ENCODE measurements at places on chromosomes 7 and 10.

- DNase-seq, result no peak
Measured at GRCh38 chr7:66617295-66617694, 11.4 kb upstream of the KCTD7 start.

DNA sequence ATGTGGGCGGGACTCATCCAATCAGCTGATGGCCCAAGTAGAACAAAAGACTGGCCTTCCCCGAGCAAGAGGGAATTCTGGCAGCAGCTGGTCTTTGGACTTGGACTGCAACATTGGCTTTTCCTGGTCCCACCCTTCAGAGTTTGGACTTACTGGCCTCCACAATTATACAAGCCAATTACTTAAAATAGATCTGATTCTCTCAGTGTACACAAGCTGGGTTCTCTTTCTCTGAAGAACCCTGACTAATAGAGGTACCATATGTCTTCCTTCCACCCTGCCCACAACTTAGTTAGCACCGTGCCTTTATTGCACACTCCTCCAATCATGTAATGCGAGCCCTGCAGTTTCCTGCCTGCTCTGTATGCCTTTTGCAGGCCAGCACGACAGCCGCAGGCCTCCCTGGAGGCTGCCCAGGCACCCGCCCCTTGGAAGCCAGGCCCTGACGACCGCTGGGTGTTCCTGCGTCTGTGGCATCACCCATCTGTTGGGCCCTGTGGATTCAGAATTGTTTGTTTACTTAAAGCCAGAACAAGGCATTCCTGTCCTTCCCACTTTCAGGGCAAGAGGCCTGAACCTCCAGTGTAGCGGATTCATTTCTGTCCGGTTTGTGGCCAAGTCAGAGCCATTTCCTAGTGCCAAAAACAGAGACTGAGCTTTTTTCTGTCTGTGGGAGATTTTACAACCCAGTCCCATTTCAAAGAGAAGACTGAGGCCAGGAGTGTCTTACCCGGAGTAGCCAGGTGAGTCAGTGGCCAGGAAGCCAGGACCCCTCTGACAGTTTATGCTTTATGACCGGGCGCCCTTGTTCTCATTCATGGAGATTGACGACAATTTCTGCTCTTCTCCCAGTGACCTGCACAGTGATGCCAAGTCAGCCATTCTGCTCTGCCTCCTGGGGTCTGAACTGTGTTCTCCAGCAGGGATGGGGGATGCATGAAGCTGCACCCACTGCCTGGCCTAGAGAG, 968 bp upstream of the INMT start:
- DNase-seq, result peak; percentile 82

GRCh38 chr10:64449603-64450002, 928.4 kb downstream of the REEP3 start:
- no peak for DNase-seq

GRCh38 chr7:77409739-77410547, 6.2 kb downstream of the GSAP start:
- DNase-seq, result no peak

- DNase-seq, result no peak
Measured at GRCh38 chr10:63769367-63769766, 248.2 kb downstream of the REEP3 start.

- no peak for DNase-seq
Measured at GRCh38 chr10:123573236-123574108, 92.7 kb upstream of the GPR26 start.

DNA sequence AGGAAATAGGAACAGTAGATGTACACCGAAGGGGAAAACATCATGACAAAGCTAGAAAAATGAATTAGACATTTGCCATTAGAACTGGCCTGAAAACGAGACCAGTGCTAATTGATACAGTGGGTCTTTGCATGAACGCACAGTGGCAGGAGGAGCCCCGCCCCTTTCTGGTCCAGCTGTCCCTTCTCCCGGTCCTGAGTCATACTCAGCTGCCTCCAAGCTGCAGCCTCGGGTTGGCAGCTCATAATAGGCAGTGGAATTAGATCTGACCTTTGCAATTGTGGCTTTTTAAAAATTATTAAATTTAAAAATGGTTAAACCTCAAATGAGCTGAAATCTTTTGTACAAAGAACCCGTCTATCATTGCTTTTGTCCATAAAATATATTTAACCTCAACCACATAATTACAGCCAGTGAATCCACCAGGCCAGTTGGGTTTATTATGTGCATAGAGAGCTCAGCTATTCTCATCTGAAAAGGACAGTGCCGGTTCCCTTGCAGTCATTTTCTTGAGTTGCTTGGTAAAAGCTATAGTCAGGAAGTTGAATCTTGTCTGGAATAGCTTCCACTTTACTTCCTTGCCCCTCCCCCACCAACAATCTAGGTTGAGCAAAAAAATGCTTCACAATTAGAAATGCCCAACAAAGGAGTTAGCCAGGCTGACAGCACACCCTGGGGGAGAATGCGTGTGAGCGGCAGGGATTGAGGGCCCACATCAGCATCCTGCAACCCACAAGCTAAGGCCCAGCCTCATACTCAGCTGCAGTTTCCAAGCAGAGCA, 147.1 kb downstream of the BUB3 start:
- peak; percentile 32 for DNase-seq

DNA sequence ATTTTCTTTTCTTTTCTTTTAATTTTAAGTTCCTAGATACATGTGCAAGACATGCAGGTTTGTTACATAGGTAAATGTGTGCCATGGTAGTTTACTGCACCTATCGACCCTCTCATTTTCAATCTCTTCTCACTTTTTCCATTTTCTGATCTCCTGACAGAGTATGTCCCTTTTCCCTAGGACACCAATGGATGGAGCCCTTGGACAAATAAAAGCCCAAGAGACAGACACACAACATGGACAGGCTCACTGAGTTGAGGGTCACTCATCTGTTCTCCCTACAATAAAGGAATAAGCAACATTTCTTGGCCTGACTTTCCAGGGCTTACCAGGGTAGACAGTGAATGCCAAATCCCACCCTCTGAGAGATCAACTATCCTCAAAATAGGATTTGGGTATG, 15.2 kb upstream of the UBE2D1 start:
- DNase-seq, result no peak

- no peak for DNase-seq
Measured at GRCh38 chr10:8902926-8903325, 848.4 kb downstream of the GATA3 start.

DNA sequence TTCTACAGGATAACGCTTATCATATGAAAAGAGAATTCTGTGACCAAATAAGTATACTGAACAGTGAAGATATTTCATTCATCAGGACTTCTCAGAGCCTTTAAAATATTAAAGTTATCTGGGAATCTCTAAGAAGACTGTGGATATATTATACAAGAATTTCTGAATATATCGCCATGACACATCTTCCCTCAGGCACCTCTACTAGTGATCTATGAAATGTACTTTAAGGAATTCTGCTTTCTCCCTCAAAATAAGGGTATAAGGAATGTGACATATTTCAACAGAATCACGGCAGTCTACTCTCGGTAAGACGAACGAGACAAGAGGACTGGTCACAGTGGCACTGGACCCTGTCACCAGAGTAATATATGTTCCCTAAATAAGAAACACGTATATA, 504.2 kb upstream of the PHF14 start:
- no peak for DNase-seq

DNA sequence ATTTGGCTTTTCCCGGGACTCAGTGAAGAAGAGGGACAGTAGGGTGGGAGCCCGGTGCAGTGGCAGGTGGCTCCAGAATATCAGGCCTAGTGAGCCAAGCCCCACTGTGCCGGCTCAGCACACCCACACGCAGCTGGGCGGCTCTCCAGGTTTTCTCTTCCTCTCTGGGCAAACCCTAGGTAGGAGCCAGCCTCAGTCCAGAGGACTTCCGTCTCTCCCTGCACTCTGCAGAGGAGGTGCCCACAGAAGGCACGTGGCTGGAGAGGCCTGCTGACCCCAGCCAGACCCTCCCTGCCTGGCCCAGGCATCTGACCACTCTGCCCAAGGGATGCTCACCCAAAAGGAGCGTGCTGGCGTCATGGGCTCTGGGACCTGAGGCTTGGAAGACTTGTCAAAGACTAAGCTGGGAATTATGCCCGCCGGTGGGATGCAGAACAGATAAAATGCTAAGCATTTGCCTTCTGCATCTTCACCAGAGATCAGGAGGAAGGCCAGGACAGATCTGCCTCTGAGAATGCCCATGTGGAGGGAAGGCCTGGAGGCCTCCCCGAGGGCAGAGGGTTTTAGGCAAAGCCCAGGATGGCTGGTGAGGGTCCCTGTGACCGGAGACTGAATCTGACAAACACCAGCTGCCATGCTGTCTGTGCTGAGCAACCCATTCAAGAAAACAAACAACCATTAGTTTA, 40.2 kb downstream of the TCERG1L start:
- DNase-seq, result no peak

- no peak for DNase-seq
Measured at GRCh38 chr10:4181081-4181480, 396.1 kb upstream of the KLF6 start.

GRCh38 chr10:34814223-34814912, 728 bp downstream of the PARD3 start:
- peak; percentile 61 for DNase-seq

- DNase-seq, result no peak
Measured at GRCh38 chr7:138729444-138729843, 28.3 kb upstream of the SVOPL start.

- DNase-seq, result no peak
Measured at GRCh38 chr10:117418121-117418520, 42.9 kb upstream of the PDZD8 start.

- no peak for DNase-seq
Measured at GRCh38 chr10:133335246-133336117, 1.2 kb downstream of the CALY start.

DNA sequence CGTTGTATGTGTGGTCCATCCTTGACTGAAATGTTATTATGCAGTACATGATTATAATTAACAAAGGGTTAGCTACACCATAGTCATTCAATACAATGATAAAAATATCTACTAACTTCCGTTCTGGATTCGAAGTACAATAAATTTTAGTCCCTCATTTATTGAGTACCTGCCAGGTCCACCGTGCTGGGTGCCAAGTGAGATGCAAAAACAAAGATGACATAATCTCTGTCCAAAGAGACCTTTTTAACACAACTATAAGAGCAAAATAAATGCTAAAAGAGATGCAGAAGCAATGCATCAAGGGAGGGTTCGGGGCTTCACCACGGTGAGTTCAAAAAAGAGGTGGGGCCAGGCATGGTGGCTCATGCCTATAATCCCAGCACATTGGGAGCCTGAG, 33.1 kb downstream of the LAMB1 start:
- peak; percentile 36 for DNase-seq

DNA sequence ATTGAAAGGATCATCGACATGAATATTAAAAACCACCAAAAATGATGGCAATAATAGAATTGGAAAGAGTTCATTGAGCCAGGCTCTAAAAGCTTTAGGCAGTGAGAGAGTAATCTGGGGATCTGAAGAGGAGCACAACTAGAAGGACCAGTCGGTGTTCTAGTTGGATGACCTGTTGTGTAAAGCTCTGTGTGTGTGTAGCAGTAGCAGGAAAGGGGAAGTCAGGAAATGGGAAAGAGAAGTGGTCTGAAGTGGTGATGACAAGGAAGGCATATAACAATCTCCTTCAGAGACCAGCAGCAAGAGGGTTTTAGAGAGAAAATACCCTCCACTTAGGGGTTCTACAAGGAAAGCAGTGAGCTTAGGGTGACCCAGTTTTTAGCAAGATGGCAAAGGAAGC, 539.2 kb downstream of the HTR7 start:
- DNase-seq, result no peak

DNA sequence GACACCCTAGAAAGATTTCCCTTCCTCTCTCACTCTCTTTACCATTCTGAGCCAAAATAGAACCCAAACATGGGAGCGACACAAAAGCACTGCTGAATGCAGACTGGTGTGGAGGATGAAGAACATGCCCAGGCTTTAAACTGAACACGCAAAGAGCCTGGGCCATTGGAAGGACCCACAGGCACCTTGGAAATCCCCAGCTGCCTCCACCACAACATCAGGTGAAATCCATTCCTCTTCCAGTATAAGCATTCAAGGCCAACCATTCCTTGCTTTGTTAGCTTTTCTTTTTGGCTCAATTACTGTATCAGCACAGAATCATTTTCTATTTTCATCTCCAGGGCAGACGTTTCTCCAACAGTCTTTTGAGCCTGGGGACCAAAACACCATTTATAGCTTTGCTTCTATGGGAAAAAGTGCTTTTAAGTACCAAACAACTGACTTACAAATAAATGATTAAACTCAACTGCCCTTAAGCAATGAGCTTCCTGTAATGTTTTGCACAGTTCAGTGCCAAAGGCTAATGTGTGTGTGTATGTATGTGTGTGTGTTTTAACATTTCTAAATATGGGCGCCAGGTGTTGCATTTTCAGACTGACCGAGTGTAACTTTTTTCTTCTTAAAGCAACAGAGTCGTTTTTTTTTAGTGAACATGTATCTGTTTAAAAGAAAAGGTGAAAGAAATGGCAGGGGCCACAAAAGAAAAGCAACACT, 16.2 kb upstream of the BLNK start:
- DNase-seq, result no peak

DNA sequence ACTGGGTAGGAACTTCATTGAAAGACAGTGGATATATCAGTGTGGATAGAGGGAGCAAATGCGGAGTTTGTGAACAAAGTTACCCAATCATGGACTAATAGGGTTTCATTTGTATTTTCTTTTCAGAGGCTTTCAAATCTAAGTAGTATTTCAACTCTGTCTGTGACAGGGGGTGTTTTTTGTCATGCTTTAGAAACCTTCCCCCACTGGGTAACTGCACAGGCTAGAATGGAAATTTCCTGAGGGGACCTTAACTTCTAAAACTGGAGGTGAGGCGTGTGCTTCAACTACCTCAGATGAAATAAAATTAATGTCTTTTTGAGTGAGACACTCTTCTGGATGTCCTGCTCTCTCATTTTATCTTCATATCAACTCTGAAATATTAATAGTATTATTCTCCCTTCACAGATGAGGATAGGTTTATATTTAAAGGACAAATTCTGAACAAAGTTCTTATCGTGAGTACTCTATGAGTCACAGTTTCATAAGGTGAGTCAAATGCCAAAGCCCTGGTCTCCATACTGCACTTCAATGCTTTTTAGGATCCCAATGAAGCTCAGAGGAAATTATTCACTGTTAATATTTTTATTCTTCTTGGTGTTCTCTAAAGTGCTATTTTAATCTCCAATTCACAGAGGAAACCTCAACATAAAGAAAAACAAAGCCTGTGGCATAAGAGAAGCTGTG, 770.6 kb downstream of the CCSER2 start:
- DNase-seq, result no peak

DNA sequence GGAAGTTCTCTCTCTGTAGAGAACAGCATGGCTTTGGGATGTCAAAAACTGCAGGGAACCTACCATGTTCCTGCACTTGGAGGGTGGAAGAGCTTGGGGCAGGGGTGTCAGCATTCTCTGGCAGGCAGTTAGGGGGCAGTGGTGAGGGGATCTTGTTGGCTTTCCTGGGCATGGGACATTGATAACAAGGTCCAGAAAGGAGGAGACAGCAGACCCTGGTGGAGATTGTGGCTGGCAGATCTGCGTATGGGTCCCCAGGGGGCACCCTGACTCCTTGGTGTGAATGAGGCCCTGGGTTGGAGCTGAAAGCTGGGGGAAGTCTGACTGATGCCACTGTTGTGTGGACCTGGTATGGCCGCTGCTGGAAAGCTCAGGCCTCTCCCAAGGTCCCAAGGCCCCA, 22.9 kb upstream of the CAMK2B start:
- no peak for DNase-seq

GRCh38 chr10:62335326-62335725, 38.8 kb upstream of the ZNF365 start:
- no peak for DNase-seq
